COR-L47 (cell line): ENCODE measurements at places on chromosomes 3 and 15.
A peak's percentile ranks its signal among the peaks of the same experiment; 100 is the strongest.

DNA sequence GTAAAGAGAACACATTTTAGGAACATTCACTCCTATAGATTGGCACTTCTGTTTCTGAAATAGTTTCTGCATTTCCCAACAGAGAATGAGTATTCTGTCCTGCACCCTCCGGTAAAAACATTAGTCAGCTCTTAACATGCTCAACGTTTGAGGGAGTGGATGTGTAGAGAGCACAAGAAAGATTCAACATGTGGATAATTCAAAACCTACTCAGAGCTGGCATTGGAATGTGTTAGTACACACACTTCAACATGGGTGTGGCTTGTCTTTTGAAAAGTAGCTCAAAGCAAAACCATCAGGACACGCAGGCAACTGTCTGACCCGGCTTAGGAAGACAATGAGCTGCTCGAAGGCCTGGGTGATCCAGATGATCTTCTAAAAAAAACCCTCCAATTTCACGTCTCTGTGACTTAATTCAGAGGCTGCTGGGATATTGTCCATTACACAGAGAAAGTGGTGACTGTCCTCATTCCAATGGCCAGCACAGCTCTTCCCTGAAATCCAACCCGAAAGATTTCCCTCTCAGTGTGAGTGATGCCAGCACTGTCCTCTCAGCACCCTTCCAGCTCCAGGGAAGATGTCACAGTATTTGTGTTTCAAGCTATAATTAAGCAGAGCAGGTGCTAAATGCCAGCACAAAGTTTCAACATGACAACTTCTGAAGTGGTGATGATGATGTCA, 18.1 kb downstream of the FBN1 start:
- DNase-seq, result no peak

DNA sequence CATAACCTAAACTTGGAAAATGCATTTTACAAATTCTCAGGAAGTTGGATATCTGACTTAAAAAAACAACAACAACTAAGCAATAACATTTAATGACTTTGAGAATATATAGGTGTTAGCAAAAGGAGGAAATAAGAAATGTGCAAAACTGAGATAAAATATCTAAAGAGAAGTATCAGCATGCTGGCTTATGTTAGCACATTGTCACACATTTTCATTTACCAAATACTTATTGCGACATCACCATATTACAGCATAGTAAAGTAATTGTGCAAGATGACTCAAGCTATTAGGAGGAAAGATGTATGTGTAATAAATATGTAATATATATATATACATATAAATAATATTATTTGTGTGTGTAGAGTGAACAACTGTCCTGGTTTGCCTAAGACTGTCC, 9.2 kb downstream of the PTX3 start:
- DNase-seq, result no peak

DNA sequence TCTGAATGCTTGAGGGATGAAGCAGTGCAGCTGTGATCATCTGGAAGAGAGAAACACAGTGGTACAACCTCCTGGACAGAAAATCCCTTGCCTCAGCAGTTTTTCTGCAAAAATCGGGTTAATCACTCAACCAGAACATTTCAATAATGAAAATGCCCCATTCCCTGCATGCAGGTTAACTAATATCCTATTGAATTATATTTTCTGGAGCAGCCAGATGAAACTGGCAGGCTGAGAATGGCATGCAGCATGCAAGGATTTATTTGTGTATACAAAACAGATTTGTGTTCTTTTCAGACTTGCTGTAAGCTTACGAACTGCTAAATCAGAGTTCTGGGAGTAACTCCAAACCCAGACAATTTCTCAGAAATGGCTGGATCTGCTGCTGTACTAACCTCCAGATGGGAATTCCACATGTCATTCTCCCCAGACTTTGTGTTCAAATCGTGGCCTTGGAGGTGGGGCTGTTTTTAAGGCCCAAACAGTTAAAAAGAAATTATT, 39.1 kb downstream of the SLC9A9 start:
- DNase-seq, result no peak

GRCh38 chr3:191987831-191988350, 526.9 kb downstream of the PYDC2 start:
- DNase-seq, result peak; percentile 93

- no peak for DNase-seq
Observed at GRCh38 chr15:70690021-70690420, 73.3 kb downstream of the UACA start.

- no peak for DNase-seq
Observed at GRCh38 chr15:30927148-30927761, 23.5 kb downstream of the FAN1 start.

- no peak for DNase-seq
Observed at GRCh38 chr15:81418891-81419290, 44.9 kb upstream of the TMC3 start.

- DNase-seq, result no peak
Observed at GRCh38 chr3:72047221-72047871, 262.4 kb upstream of the PROK2 start.

DNA sequence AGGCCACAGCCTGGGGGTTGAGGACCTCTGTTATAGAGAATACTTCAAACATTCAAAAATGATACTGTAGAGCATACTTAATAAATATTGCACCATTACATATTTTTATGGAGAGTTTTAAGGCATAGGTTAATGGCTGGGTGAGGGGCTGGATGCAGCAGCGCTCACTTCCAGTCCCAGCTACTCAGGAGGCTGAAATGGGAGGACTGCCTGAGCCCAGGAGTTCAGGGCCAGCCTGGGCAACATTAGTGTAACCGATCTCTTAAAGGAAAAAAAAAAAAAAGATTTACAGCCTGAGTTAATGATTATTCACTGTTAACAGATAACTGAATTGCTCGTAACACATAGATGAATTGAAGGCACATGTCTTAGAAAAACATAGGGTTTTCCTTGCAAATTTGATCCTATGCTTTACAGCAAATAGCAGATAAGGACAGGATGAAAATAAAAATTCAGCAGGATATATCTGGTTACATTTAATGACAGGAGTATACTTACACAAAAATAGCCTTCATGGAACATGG, 282.9 kb downstream of the TBC1D5 start:
- no peak for DNase-seq

GRCh38 chr3:15743587-15744009, 54.2 kb downstream of the ANKRD28 start:
- no peak for DNase-seq

DNA sequence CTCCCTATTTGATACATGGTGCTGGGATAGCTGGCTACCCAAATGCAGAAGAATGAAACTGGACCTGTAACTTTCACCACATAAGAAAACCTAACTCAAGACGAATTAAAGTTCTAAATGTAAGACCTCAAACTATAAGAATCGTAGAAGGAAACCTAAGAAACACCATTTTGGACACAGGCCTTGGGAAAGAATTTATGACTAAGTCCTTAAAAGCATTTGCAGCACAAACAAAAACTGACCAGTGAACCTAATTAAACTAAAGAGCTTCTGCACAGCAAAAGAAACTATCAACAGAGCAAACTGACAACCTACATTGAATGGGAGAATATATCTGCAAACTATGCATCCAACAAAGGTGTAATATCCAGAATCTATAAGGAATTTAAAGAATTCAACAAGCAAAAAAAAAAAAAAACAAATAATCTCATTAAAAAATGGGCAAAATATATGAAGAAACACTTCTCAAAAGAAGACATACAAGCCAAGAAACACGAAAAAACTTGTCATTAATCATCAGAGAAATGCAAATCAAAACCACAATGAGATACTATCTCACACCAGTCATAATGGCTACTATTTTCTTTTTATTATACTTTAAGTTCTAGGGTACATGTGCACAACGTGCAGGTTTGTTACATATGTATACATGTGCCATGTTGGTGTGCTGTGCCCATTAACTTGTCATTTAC, 37.0 kb downstream of the HDGFL3 start:
- no peak for DNase-seq

DNA sequence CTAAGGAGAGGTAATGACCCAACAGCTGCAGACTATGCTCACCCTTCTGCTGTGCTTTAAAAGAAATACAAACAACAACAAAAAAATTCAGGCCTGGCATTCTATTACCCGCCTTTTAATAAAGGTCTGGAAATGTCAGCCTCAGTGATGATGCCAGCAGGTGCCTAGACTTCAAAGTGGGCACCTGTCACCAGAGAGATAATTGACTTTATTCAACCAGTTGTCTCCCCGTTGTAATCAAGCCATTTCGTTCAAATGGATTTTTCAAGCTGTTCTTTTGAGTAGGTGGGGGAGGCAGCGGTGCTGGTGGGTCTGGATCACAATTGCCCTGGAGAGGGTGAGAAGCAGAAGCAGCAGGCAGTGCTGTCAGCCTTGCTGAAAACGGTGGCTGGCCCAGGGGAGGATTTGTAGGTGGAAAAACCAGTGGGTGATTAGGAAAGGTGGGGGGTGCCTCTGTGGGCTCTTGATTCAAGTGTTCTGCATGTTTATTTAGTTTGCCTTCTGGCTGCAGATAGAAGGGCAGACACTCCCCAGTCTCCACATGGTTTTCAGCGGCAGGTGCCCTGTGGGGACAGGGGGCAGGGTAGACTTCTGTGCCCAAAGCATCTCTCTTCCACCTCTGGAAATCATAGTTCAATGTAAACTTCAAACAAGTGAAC, 300.2 kb upstream of the SLCO3A1 start:
- DNase-seq, result peak; percentile 98

DNA sequence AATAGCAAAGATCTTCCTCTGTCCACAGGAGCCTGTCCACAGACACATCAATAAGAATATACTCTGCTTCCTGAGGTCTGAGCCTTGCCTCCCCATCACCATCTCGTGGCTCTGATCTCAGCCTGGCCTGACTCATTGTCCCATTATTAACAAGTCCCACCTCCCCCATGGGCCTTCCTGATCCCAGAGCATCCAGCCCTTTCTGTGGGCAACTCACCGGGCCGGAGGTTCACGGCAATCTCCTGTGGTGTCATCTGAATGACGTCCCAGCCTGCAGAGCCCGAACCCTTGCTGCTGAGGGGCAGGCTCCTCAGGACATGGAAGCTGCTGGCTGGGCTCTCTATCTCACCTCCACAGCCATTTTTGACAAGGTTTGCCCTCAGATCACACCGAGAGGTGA, 28.1 kb downstream of the ITGB5 start:
- no peak for DNase-seq

GRCh38 chr3:134084242-134084950, 54.7 kb upstream of the SLCO2A1 start:
- no peak for DNase-seq

GRCh38 chr3:183131735-183132134, 30.8 kb downstream of the LAMP3 start:
- DNase-seq, result no peak

DNA sequence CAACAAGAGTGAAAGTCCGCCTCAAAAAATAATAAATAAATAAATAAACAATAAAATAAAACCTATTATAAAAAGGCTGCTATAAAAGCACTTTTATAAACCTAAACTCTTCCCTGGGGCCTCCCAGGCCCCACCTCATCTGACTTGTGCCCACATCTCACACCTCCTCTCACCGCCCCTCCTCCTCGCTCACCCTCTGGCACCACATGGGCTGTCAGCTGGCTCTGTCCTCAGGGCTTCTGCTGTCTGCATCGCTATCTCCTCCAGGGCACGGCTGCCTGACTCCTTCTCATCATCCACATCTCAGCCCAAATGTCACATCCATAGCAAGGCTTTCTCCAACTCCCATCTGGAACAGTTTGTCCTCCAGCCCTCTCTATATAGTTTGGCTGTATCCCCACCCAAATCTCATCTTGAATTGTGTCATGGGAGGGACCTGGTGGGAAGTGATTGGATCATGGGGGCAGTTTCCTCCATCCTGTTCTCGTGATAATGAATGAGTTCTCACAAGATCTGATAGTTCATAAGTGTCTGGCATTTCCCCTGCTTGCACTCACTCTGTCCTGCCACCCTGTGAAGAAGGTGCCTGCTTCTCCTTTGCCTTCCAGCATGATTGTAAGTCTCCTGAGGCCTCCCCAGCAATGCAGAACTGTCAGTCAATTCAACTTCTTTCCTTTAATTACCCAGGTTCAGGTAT, 8.8 kb upstream of the SH3BP5 start:
- no peak for DNase-seq

GRCh38 chr3:71160785-71161546, 422.6 kb downstream of the FOXP1 start:
- no peak for DNase-seq

DNA sequence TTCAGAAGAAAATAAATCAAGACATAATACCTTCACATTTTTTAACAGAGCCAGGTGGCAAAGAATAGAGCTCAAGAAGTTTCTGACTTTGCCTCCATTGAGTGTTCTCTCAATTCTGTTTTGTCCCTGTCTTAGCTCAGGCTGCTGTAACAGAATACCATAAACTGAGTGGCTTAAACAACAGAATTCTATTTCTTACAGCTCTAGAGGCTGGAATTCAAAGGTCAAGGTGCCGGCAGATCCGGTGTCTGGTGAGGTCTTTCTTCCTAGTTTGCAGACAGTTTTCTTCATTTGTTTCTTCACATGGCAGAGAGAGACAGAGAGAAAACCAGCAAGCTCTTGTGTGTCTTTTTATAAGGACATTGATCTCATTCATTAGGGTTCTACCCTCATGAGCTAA, 25.6 kb downstream of the IQCH start:
- DNase-seq, result no peak

- DNase-seq, result no peak
Observed at GRCh38 chr3:17799312-17799711, 56.9 kb upstream of the TBC1D5 start.

DNA sequence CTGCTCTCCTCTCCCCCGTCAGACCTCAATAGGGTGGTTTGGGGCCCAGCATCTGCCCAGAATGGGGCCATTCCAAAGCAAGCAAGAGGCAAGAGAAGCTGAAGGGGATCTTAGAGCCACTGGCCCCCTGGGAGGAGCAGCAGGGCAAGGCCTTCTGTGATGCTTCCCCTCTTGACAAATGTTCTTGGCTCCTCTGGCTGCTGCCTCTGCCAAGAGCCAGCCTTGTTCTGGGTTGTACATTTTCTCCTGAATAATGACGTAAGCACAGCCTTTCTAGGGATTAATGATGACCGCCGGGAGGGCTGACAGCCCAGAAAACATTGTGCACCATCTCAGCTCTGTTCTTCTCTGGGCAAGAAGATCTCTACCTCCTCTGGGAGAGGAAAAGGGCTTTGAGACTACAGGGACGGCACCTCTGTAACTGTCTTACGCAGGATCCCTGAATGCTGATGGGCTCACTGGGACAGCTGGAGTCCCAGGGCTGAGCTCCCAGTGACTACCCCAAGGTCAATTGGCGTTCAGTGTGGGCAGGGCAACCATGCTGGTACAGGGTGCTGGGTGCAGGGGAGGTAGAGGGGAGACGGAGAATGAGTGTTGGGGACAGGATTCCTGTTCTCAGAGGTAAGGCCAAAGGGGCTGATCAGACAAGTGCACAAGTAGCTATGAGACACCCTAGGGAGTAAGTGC, 253.3 kb downstream of the FAM43A start:
- DNase-seq, result no peak

DNA sequence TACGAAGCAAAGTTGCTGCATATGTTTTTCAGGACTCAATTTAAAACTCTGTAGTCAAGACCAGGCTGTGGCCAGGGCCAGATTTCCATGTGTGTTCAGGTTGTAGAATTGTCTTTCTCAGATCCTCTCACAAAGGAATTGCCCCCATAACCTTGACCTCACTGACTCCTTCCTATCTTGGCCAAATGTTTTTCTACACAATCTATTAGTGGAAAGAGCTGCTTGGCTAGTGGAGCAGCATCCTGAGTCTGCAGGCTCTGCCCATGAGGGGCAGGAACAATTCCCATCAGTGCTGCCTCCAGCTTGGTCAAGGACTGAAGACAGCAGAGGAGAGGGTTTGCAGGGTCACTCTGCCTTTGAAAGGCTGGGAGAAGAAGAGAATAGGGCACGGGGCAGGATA, 6.9 kb upstream of the TBC1D21 start:
- DNase-seq, result no peak

GRCh38 chr3:158731938-158732855, at the start of gene RARRES1:
Gene RARRES1, minus strand, starts transcription at chr3:158732457. Its CDS starts 42 bp downstream, at chr3:158732415.
- DNase-seq, result peak; percentile 70
